Activated effector memory CD4-positive, alpha-beta T cell treated with Interleukin-2 at 50 U/mL for 16 hours (primary cell): ENCODE measurements at places on chromosomes 2 and 18.

- DNase-seq = no peak
These were observed 525.4 kb downstream of the KCNJ3 start for GRCh38 chr2:155223781-155224406.

- DNase-seq = no peak
These were observed 55.8 kb downstream of the MYOM1 start for GRCh38 chr18:3163968-3164367.

DNA sequence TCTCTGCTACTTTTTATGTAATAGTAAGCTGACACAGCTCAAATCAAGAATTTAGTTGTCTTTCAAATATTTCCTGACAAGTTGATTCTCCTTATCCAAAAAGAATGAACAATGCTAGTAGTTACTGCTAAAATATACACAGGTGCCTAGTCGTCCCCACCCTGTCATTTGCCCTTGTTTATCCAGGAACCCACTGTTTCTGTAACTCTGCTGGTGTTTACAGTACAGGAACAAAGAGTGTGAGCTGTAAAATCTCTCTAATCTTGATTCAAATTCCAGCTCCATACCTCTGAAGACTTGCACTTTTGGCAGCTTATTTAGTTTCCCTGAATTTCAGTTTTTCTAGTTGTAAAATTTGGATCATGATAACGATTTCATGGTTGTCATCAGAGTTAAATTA is 21.1 kb upstream of the SCYGR2 start:
- no peak for DNase-seq

- no peak for DNase-seq
These were observed 401.7 kb upstream of the CELF4 start for GRCh38 chr18:37967261-37967660.

- DNase-seq = no peak
These were observed 230.5 kb downstream of the PARD3B start for GRCh38 chr2:204775766-204776165.

- DNase-seq = no peak
These were observed 257.1 kb downstream of the MYO3B start for GRCh38 chr2:170434900-170435621.

GRCh38 chr2:202909394-202910192 is 1.9 kb downstream of the WDR12 start:
- no peak for DNase-seq

- DNase-seq = no peak
These were observed 24.7 kb upstream of the ARL4C start for GRCh38 chr2:234521536-234521935.
